ENCODE measurements at places on chromosomes 2 and 18.

DNA sequence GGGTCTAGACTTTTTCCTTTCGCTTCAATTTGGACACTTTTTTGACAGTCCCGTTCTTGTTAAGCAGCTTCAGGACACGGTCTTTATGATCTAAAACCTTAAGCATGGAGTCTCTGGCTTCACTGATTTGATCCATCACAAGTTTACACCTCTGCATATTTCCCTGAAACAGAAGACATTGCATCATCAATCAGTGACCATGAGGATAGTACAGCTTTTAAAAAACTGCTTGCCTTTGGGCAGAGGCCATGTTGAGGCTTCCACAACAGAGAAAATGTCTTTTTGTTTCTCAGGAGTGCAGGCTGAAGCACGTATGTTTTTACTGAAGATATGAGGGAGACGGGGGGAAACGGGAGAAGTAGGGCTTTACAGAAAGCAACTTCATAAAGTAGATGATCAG lies 56.2 kb upstream of the AMMECR1L start:
- no peak for DNase-seq

DNA sequence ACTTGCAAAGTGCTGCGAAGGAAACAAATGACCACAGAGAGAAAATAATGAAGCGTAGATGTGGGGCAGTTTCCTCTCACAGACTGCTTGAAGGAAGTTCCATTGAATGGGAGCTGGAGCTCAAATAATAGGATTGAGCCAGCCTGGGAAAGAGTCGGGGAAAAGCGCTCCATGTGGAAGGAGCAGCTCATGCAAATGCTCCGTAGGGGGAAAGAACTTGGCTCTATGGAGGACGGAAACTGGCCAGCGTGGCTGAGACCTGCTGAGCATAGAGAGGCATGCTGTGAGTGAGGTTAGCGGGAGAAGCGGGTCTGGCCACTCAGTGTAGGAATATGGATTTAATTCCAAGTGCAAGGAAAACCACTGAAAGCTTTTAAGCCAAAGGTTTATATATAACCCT lies 28.6 kb upstream of the VIT start:
- no peak for DNase-seq

DNA sequence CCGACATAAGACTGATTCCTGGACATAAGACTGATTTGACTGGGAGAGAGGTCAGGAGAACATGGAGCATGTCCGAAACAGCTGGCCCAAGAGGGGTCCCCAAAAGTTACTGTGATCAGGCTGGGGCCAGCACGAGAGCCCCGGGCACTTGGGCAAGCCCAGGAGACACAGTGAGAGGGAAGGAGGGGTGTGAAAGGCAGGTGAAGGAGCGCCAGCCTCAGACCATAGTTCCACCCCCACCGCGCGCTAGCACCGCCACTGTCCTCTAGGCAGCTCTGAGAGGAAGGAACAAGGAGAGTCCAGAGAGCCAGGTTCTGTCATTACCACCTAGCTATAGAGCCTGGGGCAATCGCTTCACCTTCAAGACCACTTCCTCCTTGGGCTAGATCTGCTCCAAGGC lies 78.2 kb upstream of the DAPL1 start:
- no peak for DNase-seq

GRCh38 chr2:234550511-234551107 lies 53.7 kb upstream of the ARL4C start:
- DNase-seq = peak; percentile 32

GRCh38 chr2:121130301-121130850 lies 154.6 kb downstream of the TFCP2L1 start:
- no peak for DNase-seq

DNA sequence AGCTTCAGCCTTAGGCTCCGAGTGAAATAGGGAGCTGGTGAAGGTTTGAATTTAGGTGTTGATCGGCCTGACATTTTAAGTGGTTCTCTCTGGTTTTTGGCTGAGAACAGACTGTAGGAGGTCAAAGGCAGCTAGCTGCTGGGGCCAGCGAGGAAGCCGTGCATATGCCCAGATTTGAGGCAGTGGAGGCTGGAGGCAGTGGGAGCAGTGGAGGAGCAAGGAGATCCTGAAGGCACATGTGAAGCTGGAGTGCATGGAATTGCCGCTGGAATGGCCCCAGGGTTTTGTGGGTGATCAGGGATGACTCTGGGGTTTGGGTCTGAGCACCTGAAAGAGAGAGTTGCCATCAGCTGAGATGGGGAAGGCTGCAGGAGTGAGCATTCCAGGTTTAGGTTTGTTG lies 25.1 kb downstream of the STEAP3 start:
- DNase-seq = no peak

GRCh38 chr2:1812926-1813325 lies 68.6 kb upstream of the PXDN start:
- DNase-seq = no peak

GRCh38 chr2:48433682-48434081 lies 96.3 kb upstream of the STON1 start:
- no peak for DNase-seq

- DNase-seq = no peak
Measured at GRCh38 chr2:96916646-96917543, 47.0 kb upstream of the SEMA4C start.

GRCh38 chr18:34483198-34483597 lies 226.9 kb upstream of the DTNA start:
- no peak for DNase-seq

GRCh38 chr18:5059696-5060032 lies 137.4 kb downstream of the AKAIN1 start:
- DNase-seq = no peak

- no peak for DNase-seq
Measured at GRCh38 chr2:40173276-40173675, 278.6 kb downstream of the SLC8A1 start.

- DNase-seq = no peak
Measured at GRCh38 chr2:191051825-191052778, 38.1 kb upstream of the STAT1 start.

GRCh38 chr18:39793609-39794008 lies 2161.4 kb upstream of the PIK3C3 start:
- DNase-seq = no peak

GRCh38 chr2:42834161-42834560 lies 41.8 kb upstream of the HAAO start:
- DNase-seq = no peak

GRCh38 chr2:209872675-209873074 lies 101.0 kb downstream of the UNC80 start:
- no peak for DNase-seq

DNA sequence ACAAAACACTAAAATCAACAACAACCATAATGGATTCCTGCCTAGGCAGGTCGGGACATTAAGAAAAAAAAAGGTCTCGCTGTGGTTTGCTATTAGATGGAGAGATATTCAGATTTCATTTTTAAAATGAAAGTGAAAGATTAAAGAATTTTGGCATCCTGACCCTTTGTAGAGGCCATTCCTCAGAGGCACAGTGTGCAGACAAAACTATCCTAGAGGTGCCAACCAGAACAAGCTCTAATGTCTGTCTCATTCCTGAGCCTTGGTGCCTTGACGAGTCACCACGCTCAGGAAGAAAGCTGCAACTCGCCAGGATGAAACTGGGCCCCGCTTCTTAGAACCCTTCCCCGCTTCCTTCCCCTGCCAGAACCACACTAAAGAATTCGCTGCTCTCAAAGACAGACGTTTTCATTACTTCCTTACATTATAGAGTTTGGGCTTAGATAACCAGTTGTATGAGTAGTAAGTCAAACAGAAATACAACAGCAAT lies 156.0 kb downstream of the TGIF1 start:
- no peak for DNase-seq

- DNase-seq = peak; percentile 8
Measured at GRCh38 chr18:49459404-49460171, 857 bp downstream of the DYM start.

- no peak for DNase-seq
Measured at GRCh38 chr18:34871435-34871834, 161.3 kb downstream of the DTNA start.

GRCh38 chr2:224971214-224971613 lies 71.1 kb downstream of the DOCK10 start:
- no peak for DNase-seq

- DNase-seq = no peak
Measured at GRCh38 chr2:231862071-231862470, 64.1 kb downstream of the NPPC start.

- no peak for DNase-seq
Measured at GRCh38 chr2:1104364-1104763, 153.7 kb downstream of the SNTG2 start.

GRCh38 chr2:157931542-157931941 lies 55.4 kb upstream of the ACVR1 start:
- DNase-seq = no peak

DNA sequence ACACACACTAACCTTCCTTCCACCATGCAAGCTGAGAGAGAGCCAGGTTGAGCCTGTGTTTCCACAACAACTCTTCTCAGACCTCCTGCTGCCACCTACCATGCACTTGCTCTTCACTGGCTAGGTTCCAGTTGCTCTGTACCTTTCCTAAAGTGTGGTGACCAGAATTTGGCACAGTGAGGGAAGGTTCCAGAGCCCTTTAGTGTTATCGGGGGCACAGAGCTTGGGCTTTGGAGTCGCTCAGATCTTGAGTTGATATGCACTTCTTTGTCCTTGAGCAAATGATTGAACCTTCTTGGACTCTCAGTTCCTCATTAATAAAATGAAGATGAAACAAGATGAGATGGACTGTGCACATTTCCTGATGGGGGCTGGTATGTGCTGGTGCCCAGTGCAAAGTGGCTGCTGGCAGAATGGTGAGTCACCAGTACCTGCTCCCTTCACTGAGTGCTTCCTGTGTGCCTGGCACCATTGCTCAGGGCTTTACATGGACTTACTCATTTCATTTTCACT lies 47.1 kb downstream of the NEDD4L start:
- DNase-seq = no peak

- no peak for DNase-seq
Measured at GRCh38 chr18:75072672-75073371, 136.1 kb downstream of the PTGR3 start.

DNA sequence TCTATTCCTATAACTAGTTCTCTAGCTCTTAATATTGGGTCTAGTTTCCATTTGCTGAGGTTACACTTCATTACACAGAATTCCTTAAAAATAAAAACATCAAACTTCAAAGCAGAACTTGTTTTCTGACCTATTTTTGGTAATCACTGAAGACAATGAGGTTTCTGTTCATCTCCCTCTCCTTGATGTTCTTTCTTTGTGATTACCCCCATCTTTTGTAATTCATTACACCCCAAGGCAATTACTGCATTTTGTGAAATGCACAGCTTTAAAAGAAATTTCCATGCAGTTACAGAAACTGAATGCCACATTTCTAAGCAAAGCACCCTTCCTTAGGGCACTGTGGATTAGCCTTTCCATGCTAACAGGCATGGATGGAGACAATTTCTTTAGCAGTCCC lies 363.2 kb upstream of the RND3 start:
- DNase-seq = no peak

DNA sequence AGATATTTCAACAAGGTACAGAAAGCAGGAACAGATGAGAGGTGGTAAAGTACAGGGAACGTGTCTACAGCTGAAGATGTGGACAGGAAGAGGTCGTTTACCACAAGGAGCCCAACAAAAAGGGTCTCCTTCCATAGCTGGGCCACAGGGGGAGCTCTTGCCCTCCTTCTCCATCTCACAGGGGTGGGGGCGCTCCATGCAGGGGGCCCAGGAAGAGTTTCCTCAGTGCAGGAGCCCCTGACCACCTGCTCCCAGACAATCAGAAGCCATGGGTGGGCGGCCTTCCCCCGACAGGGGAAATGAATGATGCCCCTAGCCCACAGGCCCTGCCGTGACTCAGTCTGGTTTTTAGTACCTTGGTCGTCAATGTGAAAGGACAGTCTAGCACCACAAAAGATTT lies 163.6 kb upstream of the ZNF516 start:
- DNase-seq = peak; percentile 13

- DNase-seq = no peak
Measured at GRCh38 chr2:201472411-201472810, 20.9 kb downstream of the STRADB start.

DNA sequence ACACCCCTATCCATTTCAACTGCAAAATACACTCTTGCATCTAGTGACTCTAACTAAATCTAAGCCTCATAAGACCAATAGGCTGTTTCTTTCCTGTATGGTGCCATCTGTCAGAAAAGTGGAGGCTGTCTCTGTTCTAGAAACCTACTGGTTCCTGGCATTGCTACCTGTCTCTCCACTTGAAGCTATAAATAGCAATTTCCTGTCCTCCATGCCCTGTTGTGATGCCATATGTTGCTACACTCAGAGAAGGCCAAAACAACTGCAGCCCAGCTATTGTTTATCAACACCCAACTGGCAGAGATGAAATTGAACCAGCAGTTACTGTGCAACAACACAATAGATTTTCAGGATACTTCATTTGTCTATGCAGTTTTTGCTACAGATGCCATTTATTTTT lies 1355.1 kb upstream of the SLC39A10 start:
- no peak for DNase-seq

DNA sequence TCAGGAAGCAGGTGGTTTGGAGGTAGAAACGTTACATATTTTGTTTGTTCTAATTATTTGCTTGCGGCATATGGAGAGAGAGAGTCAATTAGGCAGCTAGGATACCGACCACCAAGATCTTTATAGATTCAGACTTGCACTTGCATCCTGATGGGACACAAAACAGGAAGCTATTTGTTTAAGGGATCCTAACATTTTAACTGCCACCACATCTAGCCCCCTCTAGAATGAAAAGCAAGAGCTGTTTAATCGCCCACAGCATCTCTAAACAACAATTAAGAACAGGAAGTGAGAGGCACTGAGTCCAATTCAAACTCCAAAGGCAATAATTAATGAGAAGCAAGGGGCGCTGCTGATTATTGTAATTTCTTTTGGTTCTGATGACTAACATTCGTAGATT lies 182.0 kb upstream of the LINC00305 start:
- DNase-seq = no peak

- DNase-seq = no peak
Measured at GRCh38 chr18:44508474-44508873, 172.2 kb upstream of the SETBP1 start.

DNA sequence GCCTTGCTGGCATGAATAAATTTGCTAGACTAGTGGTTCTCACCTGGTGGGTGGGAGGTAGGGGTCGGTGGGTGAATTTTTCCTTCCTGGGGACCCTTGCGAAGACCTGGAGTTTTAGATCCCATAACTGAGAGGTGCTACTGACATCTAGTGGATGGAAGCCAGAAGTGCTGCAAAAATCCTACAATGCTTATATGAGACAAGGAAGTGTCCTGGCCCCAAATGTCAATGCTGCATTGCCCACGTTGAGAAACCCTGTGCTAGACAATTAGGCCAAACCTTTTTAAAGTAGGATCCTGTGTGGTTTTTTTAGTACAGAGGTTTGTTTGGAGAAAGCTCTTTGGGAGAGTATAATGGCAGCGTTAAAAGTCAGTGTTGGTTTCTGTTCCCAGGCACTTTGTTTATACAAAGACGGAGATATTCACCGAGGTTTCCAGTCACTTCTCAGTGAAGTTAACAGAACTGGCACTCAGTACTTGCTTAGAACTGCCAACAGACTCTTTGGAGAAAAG lies 9.6 kb downstream of the SERPINB8 start:
- no peak for DNase-seq

- DNase-seq = no peak
Measured at GRCh38 chr2:238793801-238794449, 54.0 kb upstream of the TWIST2 start.

- DNase-seq = no peak
Measured at GRCh38 chr18:49764032-49764431, 49.3 kb downstream of the ACAA2 start.

All from stimulated activated CD4-positive, alpha-beta T cell treated with anti-CD3 and anti-CD28 coated beads, Interleukin-1b, Interleukin-23, amount 100 ng/mL, for 24 hours (primary cell).